CD8-positive, alpha-beta memory T cell (primary cell): ENCODE measurements at places on chromosomes 16 and 17.

- no peak for DNase-seq
Measured at GRCh38 chr17:28379814-28380801, 8.6 kb downstream of the SARM1 start.

- no peak for DNase-seq
Measured at GRCh38 chr16:31088459-31089183, at the start of gene PRSS53. Gene PRSS53, minus strand, starts transcription at chr16:31088943. Its CDS starts 134 bp downstream, at chr16:31088809.

DNA sequence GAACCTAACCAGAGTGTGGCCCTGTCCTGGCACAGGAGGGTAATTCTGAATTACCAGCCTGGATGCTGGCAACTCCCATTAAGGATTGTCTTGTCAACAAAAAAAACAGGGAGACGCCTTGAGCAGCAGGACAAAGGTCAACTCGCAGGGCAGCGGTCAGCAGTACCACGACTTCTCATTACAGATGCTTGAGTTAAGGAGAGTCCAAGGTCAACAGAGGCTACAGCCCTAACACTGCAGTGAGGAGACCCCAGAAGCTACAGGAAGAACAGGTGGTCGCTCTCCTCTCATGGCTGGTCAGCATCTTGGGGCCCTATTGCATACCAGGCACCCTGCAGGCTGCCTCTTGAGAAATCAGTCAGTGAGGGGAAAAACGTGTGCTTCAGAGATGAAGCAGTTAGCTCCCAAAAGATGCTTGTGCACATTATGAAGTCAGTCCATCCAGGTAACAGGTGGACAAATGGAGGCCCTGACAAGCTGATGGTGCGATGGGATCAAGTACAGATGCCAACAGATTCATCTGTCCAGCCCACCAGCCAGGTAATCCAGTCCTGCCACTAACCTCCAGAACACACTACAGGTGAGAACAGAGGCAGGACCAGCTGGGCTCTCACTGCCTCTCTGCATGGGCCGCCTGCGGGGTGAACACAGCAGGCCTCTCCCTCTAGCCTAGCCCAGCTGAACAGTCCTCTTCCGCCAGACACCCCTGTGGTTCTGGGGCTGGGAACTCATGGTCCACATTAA lies 4.2 kb downstream of the CSNK1D start:
- DNase-seq = no peak

DNA sequence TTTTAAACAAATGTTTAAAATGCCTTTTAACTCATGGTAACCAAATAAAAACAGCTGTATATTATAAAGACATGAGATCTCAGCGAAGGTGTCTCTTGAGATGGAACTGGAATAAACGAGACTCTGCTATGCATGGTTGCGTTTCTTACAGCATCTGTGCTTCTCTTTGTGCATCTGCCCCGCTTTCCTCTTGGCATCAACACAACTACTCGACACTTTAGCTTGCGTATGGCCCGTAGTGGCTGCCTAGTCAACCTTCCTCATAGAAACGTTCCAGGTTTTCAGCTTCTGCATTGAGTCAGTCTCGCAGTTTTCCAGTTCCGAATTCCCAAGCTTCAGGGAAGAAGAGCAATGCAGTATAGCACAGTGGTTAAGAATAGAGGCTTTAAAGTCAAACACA lies 214.9 kb downstream of the CEP112 start:
- no peak for DNase-seq

- no peak for DNase-seq
Measured at GRCh38 chr16:80150978-80151721, 389.6 kb upstream of the DYNLRB2 start.

DNA sequence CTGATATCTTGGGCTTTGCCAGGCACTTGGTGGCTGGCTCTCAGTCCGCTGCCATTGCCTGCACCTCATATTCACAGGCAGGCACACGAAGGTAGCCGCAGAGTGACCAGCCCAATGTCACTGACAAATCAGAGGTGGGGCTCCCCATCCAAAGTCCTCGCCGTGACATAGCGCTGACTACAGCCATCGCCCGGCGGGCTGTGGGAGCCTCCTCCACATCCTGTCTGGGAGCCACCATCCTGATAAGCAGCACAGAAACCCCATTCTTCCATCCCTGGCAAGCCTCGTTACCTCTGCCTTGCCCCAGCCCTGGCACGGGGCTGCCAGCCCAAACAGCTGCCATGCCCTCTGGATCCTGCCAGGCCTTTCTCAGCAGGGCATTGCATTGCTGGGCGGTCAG lies 437.8 kb downstream of the SLC39A11 start:
- DNase-seq = no peak
